ENCODE measurements at places on chromosomes 3 and 15.

- DNase-seq, result no peak
These were observed 283.3 kb upstream of the TRIM42 start for GRCh38 chr3:140394488-140395133.

DNA sequence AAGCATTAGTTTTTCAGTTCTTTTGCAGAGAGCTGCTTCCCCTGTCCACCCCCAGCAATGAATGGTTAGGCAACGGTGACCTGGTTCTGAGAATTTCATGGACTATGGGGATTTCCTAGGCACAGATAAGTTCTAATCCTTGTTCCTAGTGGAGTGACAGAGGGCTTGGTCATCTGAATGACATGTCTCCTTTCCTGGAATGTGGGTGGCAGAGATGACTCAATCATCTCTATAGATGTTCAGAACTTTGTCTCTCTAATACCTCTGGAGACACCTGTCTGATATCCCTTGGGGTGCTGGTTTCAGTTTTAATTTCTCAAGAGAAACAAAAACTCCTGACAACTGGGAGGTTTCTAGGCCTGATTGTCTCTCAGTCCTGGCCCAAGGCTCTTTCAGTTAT lies 10.4 kb downstream of the PLA2G4E start:
- no peak for DNase-seq

DNA sequence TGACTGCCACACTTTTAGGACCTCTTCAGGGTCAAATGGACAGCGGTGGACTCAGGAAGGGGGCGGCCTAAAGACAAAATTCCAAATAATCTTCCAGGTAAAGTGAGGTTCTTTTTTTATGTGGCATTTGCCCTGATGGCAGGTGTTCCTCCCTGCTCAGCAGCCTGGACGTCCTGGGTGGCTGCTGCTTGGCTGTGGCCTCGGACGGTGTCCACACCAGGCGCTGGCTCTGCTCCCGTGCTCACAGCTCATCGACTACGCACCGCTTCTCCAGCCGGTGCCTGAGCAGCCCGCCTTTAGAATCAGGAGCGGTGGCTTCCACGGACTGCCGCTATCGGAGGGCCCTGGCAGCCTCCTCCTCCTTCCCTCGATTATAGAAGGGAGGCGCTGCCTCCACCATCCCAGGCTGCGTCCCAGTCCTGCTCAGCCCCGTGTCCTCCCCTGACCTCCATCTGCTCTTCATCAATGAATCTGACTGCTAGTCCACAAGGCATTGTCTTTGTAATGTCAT lies 41.9 kb downstream of the PCSK6 start:
- DNase-seq, result no peak

GRCh38 chr15:38300395-38300794 lies 47.8 kb downstream of the SPRED1 start:
- DNase-seq, result peak; percentile 0

GRCh38 chr3:190581041-190581541 lies 67.2 kb downstream of the IL1RAP start:
- DNase-seq, result no peak

DNA sequence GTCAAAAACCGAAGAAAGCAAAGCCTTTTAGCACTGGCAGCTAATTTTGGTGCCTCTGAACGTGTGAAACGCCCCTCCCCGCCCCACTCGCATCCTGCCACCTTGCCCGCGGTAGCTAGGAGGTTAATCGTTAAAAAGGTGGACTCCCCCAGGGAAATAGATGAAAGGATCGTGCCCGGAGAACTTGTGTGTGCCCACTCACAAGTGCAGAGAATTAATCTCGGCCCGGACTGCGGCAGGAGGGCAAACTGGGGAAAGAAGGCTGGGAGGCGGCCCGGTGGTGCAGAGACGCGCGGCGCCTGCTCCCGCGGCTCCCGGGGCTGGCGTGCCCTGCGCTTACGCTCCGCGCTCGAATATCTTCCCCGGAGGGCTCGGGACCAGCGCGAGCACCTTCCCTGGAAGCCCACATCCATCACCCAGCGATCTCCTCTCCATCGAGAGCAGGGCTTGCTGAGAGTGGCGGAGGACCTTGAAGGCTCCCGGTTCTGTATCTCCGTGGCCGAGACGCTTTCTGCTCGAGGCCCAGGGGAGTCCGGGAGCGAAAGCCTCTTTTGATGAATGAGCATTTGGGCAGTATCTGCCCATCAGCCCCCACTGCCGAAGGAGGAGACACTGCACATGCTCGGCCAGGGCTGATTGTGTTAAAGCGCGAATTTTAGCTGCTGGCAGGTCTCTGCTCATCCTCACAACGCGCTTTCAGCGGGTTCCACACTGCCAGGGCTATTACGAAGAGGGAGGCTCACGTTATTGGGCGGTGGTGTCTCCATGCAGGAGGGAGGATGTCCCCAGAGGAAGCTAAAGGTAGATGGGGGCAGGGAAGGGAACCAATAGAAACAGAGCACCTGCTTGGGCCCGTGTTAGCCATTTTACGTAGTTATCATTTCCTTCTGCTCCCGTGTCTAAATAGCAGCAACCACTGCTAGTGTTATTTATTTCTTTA lies 1.3 kb upstream of the SPTSSB start:
- peak; percentile 25 for DNase-seq

DNA sequence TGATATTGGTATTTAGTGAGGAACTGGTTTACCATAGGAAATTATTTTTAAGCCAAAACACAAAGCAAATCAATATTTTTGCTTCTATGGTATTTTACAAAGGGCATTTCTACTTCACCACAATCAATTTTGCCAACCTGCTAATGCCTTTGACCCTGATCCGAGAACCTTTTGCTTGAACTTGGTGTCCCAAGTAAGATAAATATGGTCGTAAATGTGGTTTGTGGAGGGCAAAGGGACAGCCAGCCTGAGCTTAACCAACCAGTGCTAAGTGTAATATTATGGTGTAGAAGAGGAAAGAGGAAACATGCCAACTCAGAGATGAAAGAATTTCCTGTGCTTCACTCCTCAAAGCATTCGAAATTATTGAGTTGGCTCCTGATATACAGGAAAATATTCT lies 148.4 kb downstream of the C3orf38 start:
- no peak for DNase-seq

- no peak for DNase-seq
These were observed 9.9 kb upstream of the ARHGEF3 start for GRCh38 chr3:56811546-56812202.

- no peak for DNase-seq
These were observed 15.7 kb downstream of the FAM81A start for GRCh38 chr15:59453474-59454215.

DNA sequence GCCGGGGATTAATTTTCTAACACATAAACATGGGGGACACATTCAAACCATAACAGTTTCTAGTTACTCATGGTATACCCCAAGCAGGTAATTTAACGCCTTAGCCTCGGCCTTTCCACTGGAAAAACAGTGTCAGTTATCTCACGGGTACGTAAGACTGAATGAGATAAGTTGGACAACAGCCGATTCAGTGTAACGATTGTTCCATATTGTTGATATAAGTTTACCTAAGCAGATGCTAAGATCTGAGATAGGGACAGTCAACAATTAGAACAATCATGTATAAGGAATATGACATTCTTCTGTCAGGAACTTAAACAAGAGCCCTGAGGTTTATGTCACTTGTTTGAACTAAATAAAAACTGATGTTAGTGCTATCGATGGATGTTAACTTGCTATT lies 130.8 kb downstream of the GHSR start:
- no peak for DNase-seq

GRCh38 chr3:31219131-31219843 lies 313.4 kb upstream of the STT3B start:
- no peak for DNase-seq

GRCh38 chr3:7282988-7283387 lies 422.1 kb downstream of the GRM7 start:
- no peak for DNase-seq

GRCh38 chr3:94159062-94159828 lies 96.4 kb downstream of the NSUN3 start:
- no peak for DNase-seq

DNA sequence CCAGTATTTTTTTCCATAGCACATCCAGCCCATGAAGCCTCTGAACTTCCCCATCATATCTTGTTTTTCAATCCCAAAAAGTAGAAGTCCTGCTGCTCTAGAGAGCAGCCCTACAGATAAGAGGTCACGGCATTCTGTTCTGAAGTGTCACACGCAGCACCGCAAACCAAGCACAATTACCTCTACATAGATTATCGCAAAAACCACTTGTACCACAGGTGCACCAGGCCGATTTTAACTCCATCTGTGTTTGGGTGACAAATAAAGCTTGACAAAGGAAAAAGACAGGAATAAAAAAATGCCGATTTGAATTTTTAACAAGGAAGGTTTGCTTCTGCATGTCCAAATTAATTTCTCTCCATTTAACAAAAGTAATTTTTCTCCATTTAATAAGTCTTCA lies 113.7 kb downstream of the MYO5A start:
- DNase-seq, result no peak

DNA sequence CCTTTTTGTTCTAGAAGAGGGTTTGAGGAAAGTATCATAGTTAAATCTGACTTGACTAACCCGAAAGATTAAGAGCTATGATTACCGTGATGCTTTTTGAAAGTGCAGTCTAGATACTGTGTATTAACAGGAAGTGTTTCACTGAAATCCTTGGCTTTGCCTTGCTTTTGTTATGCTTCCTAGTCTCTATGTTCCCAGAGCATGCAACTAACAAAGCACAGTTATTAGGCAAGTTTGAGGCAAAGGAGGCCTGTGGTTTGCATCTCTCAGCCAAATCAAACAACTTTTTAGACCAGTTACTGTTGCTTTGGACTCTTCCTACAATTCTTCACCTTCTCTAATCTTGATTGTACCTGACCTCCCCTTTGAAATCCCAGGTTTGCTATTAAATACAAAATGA lies 3.9 kb downstream of the LXN start:
- no peak for DNase-seq

DNA sequence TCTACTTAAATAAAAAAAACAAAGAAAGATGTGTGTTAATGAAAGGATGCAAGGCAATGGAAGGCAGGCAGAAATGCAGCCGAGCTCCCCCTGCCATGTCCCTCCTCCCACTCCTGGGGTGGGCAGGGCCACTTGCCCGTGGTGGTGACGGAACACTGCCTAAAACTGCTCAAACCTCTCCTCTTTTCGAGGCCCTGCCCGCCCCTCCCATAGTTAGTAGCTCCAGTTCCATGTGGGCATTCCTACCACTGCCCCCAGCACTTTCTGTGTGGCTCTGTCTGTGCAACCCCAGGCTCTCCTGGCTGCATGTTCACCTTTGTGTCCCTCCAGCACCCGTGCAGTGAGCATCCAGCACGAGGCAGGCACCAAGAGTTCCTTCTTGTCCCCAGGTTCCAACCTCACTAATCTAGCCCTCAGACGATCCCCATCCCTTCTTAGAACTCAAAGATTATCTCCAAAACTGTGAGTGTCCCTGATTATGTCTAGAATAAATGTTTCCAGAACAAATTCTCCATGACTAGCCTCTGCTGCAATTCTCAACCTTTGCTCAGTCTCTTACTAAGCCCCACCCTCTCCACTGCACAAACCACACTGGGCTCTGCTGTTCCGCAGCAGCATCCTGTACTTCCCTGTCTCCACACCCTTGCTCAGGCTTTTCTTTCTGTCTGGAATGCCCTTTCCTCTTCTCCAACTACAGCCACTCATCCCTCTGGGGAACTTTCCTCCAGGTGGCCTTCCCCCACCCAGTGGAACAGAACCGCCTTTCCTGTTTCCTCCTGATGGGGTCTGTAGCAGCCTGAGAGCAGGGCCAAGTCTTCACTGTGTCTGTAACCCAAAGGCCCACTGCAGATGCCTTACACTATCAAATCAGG lies 32.6 kb upstream of the SPTBN5 start:
- DNase-seq, result no peak

DNA sequence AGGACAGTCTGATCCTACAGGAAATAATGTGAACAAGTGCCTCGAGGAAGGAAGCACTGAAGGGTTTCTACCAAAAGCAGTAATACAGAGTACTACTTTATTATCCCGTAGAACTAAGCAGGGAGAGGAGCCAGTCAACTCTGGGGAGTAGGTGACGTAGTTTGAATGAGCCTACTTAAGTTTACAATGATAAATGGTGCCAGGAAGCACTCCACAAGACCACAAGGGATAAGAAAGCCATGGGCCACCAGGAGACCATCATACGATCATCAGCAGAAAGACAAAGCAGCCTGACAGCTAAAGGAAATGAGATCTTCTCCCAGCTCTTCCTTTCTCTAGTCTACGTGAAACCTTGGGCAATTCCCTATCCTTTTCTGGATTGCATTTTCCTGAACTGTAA lies 27.3 kb downstream of the SST start:
- DNase-seq, result no peak

GRCh38 chr3:73710340-73710739 lies 85.6 kb upstream of the PDZRN3 start:
- DNase-seq, result no peak

GRCh38 chr3:74165211-74165610 lies 449.2 kb downstream of the CNTN3 start:
- no peak for DNase-seq

- DNase-seq, result peak; percentile 35
These were observed 326.0 kb upstream of the SGO1 start for GRCh38 chr3:20511863-20512505.

GRCh38 chr3:132344666-132345280 lies 27.6 kb downstream of the ACP3 start:
- no peak for DNase-seq

DNA sequence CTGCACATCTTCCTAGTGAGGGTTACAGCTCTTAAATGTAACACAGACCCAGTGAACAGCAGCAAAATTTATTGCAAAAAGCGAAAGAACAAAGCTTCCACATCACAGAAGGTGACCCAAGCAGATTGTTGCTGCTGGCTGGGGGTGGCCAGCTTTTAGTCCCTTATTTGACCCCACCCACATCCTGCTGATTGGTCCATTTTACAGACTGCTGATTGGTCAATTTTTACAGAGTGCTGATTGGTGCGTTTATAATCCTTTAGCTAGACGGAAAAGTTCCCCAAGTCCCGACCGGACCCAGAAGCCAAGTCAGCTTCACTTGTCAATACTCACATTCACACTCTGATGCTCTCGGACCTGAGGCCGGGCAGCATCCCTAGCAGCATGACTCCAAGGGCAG lies 154.5 kb upstream of the ATP10A start:
- DNase-seq, result no peak

DNA sequence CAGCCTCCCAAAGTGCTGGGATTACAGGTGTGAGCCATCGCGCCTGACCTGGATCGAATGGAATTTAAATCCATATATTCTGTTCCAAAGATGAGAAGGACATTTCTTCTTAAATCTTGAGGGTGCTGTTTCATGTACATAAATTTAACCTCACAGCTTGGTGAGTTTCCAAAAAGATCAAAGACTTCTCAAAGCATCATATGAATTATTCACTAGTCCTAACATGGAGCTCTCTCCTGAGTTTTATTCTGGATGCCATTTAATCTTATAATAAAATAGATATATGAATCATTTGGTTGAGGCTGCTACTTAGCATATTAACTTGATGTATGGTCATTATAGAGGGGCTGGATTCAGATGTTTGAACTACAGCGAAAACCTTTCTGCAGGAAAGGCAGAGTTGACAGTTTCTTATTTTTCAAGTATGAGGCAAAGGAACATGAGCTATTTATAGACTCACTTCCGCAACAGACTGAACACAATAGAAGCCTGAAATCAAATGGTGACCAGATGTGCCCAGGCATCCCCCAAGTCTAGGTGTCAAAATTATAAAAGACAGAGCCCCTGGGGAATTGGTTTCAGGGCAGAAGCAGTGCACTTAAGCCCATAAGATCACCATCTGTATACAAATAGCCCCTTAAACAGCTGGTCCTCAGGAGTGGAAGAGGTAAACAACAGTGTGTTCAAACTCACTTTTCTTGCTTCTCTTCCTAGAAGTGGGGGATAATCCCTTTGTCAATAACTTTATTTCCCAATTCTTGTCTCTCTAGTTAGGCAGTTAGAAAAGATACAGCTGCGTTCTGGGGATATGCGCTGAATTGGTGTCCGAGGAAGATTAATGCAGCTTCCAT lies 29.7 kb downstream of the STARD9 start:
- DNase-seq, result no peak

- DNase-seq, result no peak
These were observed 756.8 kb upstream of the LMCD1 start for GRCh38 chr3:7744850-7745249.

Measured in HTR-8/SVneo (cell line).